ENCODE measurements at places on chromosomes 2 and 18.

DNA sequence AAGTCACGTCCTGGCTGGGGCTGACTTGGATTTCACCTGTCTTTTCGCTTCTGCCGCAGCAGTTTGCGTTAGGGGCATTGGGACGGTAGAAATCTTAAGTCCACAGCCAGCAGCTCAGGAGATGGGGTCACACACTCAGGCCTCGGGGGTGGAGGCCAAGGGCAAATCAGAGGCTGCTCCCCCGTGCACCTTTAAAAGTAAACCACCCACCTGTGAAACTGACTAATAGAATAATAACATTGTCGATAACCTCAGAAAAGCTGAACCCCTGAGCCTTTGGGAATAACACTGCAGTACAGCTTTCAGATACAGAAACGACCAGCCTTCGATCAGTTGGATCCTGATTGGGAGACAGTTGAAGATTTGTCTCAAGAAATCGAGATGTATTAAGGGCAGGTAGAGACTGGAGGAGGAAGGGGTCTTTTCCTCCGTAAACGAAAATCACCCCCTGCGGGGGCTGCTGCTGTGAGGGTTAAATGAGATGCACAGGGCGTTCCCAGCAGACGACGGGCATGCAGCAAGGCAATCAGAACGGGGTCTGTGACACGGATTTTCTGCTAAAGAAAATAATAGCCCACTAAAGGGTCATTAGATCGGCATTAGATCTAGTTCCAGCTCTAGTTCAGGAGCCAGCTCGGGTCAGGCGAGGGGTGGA lies 16.4 kb upstream of the NFATC1 start:
- no peak for DNase-seq

GRCh38 chr2:218981390-218981880 lies 3.5 kb downstream of the FEV start:
- peak; percentile 20 for DNase-seq

GRCh38 chr18:79692886-79693285 lies 13.3 kb downstream of the CTDP1 start:
- DNase-seq, result no peak

DNA sequence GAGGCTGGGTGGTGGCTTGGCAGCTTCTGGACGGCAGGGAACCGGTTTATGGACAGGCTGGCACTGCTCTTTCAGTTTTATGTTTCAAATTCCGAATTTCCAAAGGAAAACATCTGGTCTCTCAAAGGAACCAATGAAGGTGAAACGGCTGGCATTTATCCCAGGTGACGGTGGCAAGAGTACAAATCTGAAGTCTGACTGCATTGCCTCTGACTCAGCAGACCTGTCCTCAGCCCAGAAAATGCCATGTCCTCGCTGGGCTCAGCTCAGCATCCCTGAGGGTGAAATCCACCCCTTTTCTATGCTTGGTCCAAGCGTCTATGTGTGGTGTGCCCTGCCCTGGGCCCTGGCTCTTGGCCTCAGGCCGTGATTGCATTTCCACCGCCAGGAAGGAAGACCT lies 38.1 kb downstream of the NAPG start:
- DNase-seq, result no peak

DNA sequence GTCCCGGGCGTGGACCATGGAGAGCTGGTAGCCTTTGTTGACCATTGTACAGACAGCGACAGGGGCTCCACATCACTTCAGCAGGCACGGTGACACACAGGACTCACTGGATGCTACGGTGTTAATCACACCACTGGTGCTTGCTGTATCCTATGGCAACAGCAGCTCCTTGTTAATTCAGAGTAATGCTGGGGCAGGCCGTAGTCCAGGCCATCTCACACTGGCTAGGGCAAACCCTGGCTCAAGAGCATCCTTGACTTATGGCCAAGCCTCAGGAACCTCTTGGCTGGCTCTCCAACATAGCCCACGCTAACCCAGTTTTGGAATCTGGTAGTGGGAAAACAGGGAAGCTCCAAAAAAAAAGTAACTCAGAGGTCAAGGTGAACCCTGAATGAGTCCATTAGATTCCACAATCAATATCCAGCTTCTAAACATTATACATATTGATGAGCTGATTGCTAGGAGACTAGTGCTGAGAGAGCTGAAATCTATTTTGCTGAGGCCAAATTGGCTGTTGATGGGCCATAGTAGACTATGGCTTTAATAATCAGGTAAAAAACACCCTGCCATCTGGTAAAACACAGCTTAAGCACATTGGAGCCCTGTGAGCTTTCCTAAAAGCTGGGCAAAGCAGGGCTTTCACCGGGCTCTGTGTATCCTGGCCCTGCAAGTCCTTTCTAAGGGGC lies 253.6 kb downstream of the PRKCE start:
- DNase-seq, result no peak

DNA sequence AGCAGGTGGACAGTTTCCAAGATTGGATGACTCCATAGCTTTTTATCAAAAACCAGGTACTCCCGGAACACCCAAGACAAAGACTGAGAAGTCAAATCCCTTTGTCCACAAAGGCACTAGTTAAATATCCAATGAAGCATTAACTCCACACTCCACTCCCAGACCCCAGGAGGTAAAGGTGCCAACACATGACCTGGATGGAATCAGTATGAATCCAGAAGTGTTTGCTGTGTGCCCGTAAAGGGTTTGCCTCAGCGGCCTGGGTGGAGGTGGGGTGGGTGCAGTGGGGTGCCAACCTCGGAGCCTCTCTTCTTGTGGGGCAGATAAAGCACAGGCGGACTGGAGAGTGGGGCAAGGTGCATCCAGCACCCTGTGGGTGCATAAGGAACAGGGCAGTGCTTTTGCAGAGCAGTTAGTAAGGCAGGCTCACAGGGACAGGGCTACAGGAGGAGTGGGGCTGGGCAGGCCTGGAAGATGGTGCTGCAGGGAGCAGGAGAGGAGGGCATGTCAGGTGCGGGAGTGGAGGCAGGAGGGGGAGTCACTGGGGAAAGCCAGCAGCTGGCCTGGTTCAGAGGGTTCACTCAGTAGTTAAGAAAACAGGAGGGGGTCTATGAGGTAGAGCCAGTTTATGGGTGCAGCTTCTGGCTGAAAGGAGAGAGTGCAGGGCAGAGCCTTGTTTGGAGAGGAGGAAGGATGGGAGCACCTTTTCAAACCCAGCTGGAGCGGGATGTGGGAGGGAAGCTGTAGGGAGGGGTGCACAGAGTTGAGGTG lies 208.4 kb upstream of the SMAD2 start:
- no peak for DNase-seq

- DNase-seq, result no peak
Measured at GRCh38 chr2:65835975-65836549, 403.7 kb upstream of the SPRED2 start.

DNA sequence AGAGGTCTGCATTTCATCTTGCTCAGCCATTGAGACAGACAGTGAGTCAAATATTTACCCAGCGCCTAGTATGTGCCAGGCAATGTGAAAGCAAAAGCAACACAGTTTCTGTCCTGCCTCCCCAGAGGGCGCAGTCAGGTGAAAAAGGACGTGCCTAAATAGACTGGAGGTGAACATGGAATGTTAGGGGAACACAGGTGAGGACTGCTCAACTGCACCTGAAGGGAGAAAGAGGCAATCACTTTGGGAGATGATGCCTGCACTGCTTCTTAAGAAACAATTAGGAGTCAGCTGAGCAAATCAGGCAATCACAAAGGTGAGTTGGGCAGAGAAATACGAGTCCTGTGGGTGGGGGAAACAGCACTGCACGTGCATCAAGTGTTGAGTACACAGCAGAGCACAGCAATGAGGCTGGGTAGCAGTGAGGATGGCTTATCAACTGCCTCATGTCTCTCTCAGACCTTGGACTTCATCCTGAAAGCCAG lies 218.3 kb upstream of the SMAD7 start:
- no peak for DNase-seq

DNA sequence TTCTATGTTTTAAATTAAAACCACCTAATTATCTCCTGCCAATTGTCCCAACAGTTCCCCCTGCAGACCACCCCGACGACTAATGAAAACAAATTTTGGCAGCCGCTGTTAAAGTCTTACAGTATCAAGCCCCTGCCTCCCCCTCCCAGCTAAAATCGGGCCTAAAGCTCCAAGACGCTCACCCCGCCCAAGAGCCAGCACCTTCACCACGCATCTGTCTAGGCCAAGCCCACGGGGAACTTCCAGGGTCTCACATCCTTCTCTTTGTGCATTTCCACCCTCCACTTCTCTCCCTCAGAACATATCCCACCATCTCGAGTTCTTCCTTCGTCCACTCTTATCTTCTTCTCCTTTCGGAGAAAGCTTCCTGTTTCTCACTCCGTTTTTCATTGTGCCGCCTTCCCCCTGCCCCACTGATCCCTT lies 445 bp downstream of the PRPF40A start:
- no peak for DNase-seq

DNA sequence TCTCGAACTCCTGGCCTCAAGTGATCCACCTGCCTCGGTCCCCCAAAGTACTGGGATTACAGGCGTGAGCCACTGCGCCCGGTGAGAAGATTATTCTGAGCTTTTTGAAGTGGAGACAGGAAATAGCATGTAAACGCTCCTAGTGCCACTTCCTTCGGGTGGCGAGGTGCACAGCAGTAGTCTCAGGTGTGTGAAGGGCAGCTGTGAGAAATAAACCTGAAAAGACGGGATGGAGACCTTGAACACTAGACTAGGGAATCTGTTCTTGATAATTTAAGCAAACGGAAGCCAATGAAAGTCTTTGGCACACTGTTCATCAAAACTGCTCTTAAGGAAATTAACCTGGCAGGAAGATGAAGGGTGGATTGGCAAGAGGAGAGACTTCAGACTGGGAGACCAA lies 439 bp upstream of the PLEKHH2 start:
- no peak for DNase-seq

GRCh38 chr2:175926272-175926671 lies 75.8 kb downstream of the LNPK start:
- DNase-seq, result no peak

DNA sequence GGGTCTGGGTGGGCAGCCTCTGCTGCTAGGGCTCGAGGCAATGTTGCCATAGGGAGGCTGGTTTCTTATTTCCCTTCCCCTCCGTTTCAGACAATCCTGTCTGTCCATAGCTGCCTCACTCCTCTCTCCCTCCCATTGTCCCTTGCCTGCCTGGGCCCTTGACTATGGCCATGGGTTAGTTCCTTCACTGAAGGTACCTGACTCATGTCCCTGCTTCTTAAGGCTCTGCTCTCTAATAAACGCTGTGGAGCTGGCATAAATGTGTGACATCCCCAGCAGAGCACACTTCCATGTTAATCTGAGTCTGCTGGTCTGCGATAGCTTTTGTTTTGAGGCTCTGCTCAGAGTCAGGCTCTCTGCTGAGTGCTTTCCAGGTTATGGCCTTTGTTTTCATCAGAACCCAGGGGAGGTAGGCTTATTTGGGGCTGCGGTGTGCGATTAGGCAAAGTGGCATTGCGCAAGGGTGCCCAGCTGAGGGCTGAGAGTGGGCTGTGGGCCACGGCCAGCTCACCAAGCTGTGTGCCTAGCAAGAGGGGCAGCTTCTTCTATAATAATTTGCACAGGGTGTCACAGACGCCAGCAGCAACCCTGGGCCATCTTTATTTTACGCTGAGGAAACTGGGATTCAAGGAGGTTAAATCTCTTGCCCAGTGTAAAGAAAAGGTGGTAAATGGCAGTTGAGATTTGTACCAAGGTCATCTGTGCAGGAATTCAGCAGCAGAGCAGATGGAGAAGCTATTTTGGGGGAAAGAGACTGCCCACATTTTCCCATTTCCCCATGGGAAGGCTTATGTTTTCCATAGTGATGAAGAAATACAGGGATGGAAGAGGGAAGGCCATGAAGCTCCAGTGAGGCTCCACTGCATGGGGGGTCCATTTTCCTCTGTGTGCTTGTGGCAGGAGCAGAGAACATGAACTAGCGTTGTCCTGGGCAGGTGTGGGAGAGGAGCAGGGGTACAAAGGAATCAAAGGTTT lies 25.6 kb downstream of the MRPL33 start:
- no peak for DNase-seq

GRCh38 chr2:7427293-7428060 lies 510.3 kb downstream of the RNF144A start:
- no peak for DNase-seq

DNA sequence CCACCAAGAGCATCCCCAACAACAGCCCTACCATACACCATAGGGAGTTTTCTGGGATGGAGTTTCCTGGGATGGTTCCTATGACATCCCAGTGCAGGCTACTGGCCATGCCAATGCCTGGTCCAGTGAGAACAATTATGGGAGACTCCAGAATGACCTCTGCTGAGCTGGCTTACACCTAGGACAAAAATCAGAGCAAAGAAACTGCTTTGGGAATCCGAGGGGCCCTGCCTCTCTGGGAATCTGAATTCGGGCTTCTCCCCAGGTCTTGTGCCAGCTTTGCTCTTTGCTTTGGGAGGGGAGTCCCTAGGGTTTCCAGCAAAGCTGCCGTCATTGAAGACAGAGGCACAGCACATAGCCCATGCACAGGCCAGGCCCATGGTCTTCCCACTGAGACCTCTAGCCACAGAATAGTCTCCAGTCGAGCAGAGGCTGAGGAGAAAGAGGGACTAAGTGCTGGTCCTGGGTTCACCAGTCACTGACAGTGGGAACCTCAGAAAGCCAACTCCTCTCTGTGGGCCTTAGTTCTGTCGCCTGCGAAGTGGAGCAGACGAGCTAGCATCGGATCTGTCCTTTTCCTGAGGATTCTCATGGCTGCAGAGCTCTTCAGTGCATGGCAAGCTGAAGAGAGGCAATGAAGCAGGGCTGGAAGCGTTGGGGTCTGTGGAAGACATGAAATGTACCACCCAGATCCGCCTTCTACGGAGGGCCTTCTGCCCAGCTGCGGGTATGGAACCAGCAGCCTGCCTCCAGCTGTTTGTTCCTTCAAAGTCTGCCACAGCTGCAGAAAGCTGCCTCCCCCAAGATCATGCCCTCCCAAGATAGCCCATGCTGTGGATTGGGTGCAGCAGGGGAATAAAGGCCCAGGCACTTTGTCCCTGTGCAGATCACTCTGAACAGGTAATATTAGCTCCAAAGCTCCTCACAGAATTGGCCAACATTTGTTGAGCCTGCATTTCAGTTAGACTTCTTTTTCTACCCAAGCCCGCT lies 11.2 kb upstream of the LBH start:
- DNase-seq, result no peak

DNA sequence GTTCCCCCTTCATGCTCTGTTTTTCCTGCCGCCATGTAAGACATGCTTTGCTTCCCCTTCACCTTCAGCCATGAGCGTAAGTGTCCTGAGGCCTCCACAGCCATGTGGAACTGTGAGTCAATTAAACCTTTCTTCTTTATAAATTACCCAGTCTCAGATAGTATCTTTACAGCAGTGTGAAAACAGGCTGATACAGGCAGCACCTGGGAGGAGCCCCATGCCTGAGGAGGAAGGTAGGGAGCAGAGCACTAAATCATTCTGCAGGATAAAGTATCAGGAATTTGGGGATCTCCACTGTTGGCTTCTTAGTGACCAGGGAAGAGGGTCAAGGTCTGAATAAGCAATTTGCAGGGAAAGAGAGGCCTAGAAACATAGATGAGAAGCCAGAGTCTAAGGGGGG lies 78.0 kb downstream of the KCNF1 start:
- DNase-seq, result no peak

DNA sequence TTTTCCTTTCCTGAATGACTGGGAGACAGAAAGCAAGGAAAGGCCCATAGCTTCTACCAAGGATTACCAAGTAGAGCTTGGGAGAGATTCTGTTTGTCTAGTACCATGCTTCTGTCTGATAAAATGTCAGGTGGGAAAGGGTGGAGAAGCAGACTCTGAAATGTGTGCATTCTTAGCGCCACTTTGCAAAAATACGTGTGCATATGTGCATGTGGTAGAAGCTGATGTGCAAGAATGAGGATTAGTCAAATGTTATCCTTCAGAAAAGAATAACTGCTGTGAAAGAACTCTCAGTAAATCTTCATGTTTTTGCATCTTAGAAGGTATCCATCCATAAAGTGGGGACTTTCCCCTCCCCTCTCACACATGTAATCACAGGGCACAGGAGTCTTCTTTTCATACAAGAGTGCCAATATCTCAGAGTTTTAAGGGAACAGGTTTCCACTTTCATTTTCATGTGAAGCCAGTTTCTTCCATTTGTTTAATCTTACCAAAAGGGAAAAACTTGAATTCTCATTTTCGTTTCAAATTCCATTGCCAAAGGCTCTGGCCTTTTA lies 15.4 kb upstream of the DGKD start:
- DNase-seq, result no peak

All from GM12891 (cell line).